ENCODE measurements at places on chromosomes 5 and 9. TPM values are rescaled to one million over a fixed set of nuclear protein-coding genes. Genes with fewer than 3 reads are reported as not detected.

FABP6 gene
- total RNA-seq, result 0.50 TPM

CDH9 gene
- total RNA-seq, result 2.8 TPM

CCDC171 gene
- total RNA-seq, result 6.1 TPM

CCDC180 gene
- 6.3 TPM for total RNA-seq

ADAMTS2 gene
- 3.0 TPM for total RNA-seq

All from neural progenitor cell (in vitro differentiated cells).